ENCODE measurements at places on chromosomes 3 and 15.

DNA sequence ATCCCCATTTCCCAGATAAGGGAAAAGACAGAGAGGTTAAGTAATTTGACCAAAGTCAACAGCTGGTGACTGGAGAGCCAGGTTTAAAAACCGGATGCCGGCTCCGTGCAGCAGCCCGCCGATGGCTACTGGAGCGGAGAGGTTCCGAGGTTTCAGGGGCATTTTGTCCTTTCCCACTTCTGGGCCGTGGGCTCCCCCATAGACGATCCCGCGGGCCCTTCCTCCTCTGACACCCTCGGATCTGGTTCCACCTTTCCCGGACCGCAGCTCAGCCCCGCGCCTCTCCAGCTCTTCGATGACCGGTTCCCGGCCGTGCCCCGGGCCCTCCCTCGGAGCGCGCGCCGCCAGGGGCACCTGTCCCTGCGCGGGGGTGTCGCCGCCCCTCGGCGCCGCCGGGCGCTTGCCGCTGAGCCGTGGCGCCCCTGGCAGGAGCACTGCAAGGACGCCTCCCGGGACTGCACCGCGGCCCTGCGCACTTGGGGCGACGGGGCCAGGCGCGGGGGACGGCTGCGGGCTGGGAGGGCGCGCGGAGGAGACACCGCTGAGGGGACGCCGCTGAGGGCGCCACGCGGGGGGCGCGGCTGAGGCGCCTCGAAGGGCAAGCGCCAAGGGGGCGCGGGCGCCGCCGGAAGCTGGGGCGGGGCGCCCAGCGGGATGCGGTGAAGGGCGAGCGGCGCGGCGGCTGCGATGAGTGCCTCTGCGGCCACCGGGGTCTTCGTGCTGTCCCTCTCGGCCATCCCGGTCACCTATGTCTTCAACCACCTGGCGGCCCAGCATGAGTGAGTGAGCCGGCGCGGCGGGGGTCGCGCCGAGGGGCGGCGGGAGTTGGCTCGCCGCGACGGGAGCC, at the start of gene TM6SF1:
Gene TM6SF1, plus strand, starts transcription at position 652 of the 847 bp plus-strand sequence. Its CDS starts 36 bp downstream, at position 688.
- no peak for DNase-seq

DNA sequence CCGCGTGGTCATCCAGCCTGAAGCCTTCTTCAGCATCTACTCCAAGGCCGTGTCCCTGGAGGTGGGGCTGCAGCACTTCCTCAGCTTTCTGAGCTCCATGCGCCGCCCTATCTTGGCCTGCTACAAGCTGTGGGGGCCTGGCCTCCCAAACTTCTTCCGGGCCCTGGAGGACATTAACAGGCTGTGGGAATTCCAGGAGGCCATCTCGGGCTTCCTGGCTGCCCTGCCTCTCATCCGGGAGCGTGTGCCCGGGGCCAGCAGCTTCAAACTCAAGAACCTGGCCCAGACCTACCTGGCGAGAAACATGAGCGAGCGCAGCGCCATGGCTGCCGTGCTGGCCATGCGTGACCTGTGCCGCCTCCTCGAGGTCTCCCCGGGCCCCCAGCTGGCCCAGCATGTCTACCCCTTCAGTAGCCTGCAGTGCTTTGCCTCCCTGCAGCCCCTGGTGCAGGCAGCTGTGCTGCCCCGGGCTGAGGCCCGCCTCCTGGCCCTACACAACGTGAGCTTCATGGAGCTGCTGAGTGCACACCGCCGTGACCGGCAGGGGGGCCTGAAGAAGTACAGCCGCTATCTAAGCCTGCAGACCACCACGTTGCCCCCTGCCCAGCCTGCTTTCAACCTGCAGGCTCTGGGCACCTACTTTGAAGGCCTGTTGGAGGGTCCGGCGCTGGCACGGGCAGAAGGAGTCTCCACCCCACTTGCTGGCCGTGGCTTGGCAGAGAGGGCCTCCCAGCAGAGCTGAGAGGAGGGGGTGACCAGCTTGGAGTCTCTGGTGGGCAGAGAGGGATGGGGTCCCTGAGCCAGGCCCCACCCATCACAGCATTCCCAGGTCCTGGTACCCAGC, 37.9 kb downstream of the GOLGA6A start:
- no peak for DNase-seq

DNA sequence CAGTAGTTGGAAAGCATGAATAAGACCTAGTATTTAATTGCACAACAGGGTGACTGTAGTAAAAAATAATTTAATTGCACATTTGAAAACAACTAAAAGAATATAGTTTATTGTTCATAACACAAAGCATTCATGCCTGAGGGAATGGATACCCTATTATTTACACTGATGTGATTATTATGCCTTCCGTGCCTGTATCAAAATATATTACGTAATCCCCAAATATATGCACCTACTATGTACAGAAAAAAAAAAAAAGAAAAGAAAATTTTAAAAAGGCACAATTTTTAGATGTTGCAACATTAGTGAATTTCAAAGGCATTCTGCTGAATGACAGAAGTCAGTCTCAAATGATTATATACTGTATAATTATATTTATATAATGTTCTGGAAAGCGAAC, 647.2 kb upstream of the BCHE start:
- DNase-seq, result no peak

DNA sequence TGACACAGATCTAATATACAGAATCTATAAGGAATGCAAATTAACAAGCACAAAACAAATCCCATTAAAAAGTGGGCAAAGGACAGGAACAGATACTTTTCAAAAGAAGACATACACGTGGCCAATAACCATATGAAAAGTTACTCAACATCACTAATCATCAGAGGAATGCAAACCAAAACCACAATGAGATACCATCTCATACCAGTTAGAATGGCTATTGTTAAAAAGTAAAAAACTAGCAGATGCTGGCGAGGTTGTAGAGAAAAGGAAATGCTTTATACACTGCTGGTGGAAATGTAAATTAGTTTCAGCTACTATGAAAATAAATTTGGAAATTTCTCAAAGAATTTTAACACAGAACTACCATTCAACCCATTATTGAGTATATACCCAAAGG, 50.7 kb downstream of the ADAMTS17 start:
- DNase-seq, result no peak

DNA sequence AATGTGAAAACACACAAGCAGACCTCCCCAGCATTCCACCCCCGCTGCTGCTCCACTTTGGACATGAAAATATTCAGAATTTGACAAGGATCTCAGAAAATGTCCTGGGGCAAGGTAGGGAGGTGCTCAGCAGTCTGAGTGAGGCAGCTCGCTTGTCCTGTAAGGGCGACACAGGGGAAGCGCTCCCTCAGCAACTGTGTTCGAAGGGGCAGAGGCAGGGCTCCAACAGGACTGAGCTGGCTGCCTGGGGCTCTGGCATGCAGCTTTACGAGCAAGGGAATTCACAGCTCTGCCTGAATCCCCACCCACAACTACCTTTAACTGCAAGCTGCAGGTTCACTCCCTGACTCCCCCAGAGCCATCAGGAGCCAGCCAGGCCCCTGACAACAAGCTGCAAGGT, 287.0 kb upstream of the LYSMD4 start:
- no peak for DNase-seq

DNA sequence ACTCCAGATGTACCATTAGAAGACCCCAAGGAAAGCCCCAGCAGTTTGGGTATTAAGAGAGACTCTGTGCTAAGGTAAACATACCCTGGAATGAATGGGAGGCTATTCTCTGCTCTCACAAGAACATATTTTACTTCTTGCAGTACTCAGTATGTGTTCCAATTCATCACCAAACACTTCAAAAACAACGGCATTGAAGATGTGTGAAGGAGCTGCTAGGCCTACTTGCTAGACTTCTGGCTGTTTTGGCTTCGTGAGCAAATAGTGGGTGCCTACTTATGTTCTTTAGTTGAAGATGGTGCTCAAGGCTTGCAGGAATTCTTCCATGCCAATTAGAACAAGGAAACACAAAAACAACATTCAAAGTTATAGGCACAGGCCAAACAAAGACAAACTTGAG, 514.5 kb downstream of the ROBO1 start:
- no peak for DNase-seq

GRCh38 chr15:88684345-88684744, 45.5 kb downstream of the ISG20 start:
- no peak for DNase-seq

Measured in AG08395 (cell line).